ENCODE measurements at places on chromosomes 11 and 22.

GRCh38 chr11:130066338-130066737 is 3.4 kb upstream of the APLP2 start:
- no peak for DNase-seq

- no peak for DNase-seq
Observed at GRCh38 chr11:45273509-45273908, 12.6 kb downstream of the SYT13 start.

DNA sequence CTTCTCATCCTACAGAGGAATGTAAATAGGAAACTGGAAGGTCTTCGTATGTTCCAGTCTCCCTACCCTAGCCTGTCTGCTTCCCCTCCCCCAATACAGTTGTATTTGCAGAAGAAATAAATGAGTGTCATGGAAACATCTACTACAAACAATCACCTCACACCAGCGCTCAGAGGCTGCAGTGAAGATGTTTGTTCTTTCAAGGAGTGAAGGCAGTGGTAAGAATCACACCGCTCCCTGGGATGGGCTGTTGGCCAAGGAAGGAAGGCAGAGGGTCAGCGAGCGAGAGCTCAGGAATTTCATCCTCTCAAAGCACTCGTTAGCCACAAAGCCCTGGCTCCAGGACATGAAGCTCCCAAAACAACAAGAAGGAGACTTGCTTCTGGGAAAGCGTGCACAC is 1.1 kb upstream of the IGSF9B start:
- DNase-seq: no peak

- no peak for DNase-seq
Observed at GRCh38 chr11:64180891-64181290, 5.1 kb upstream of the STIP1 start.

DNA sequence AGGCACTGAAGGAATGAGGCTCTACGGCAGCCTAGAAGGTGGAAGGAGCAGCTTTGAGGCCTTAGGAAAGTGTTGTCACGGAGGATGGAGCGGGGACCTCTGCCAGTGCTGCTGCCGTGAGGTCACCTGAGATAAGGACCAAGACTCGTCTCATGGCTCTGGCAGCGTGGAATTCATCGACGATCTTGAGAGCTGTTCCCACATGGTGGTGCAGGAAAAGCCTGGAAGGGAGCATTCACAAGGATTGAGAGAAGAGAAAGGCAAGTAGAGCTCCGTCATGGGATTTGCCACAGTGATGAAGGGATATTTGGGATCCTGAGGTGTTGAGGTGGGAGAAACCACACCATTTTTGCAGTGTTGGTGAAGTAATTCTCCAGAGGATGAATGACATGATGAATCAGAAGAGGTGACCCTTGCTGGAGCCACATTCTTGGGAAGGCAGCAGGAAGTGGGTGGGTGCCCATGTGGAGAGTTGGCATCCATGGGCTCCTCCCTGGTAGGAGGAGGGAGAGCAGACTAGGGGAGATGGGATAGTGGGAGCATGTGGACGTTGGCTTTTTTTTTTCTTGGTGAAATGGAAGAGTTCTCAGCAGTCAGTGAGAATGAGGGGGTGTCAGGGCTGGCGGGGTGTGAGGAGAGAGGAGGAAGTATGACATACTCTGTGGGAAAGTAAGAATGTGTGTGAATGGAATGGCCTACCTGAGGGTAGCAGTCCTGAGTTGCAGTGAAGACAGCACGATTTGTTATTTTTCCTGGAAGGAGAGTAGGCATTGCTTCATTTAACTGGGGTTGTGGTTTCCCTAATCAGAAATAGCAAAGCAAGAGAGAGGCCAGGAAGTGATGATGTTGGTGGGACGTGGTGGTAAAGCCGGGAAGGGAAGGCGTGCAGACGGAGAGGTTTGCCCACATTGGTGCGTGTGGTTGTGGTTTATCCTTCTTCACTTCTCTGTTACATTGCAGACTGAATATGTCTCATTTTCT is 11.1 kb downstream of the PPP6R3 start:
- DNase-seq: peak; percentile 57

DNA sequence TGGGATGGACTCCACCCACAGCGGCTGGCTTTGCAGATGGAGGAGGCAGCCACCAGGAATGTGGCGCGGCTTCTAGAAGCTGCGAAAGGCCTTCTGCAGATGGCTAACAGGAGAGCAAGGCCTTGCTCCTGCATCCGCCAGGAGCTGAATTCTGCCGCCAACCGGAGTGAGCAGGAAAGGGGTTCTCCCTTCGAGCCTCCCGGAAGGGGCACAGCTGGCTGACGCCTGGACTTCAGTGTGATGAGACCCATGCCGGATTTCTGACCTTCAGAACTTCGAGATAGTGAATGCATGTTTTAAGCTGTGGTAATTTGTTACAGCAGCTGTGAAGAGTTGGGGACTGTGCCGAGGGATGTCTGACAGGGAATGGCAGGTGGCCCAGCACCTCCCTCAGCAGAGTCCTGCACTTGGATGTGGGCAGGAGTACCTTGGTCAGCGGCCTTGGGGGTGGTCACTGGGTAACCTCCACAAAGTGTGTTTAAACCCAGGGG is 7.7 kb downstream of the TBC1D22A start:
- DNase-seq: no peak

DNA sequence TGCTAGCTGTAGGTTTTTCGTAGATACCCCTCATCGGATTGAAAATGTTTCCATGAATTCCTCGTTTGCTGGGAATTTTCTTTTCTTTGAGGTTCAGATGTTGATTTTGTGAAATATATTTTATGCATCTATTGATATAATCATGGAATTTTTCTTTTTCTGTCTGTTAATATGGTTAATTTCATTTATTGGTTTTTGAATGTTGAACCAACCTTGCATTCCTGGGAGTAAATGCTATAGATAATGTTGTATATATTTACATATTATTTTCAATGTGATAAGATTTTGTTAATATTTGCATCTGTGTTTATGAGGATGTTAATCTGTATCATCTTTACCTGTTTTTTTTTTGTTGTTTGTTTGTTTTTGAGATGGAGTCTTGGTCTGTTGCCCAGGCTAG is 10.6 kb upstream of the NDUFA6 start:
- DNase-seq: no peak

GRCh38 chr22:45298934-45299505 is 10.7 kb upstream of the FAM118A start:
- DNase-seq: no peak

- no peak for DNase-seq
Observed at GRCh38 chr22:26715392-26715936, 58.1 kb downstream of the MIAT start.

- DNase-seq: no peak
Observed at GRCh38 chr11:110434952-110435779, 5.4 kb downstream of the FDX1 start.

DNA sequence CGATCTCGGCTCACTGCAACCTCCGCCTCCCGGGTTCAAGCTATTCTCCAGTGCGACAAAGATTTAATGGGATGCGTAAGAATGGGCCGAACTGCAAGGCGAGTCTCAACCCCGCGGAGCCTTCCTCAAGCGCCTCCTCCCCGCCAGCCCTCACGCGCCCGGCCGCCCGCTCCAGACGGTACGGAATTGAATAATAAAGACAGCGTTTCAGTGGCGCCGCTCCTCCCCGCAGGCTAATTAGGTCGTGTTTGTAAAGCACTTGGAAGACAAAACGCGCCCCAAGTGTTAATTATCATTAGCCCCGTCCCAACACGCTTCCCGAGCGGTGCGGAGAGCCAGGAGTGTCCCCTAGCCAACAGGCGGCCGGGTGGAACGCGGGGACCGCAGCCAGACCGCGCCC is 192.0 kb downstream of the BUD13 start:
- no peak for DNase-seq

- DNase-seq: no peak
Observed at GRCh38 chr11:64415286-64415685, 56.3 kb downstream of the RPS6KA4 start.

- no peak for DNase-seq
Observed at GRCh38 chr11:44600839-44601383, 35.4 kb downstream of the CD82 start.

GRCh38 chr11:111978028-111978771 is 41.1 kb downstream of the DIXDC1 start:
- DNase-seq: peak; percentile 49

- no peak for DNase-seq
Observed at GRCh38 chr11:70824605-70825245, 426.4 kb downstream of the CTTN start.

GRCh38 chr11:12052676-12053605 is 44.5 kb upstream of the DKK3 start:
- DNase-seq: no peak

GRCh38 chr11:74682731-74683278 is 48.4 kb downstream of the CHRDL2 start:
- no peak for DNase-seq

- DNase-seq: no peak
Observed at GRCh38 chr22:33835265-33835664, 85.0 kb downstream of the LARGE1 start.

GRCh38 chr22:50546326-50547262 is 895 bp downstream of the KLHDC7B start:
- no peak for DNase-seq

- DNase-seq: no peak
Observed at GRCh38 chr22:37634417-37634924, 5.0 kb upstream of the SH3BP1 start.

GRCh38 chr11:11265994-11266606 is 87.0 kb downstream of the CSNK2A3 start:
- DNase-seq: no peak
